ENCODE measurements at places on chromosomes 16 and 17. TPM values are rescaled to one million over a fixed set of nuclear protein-coding genes. Genes with fewer than 3 reads are reported as not detected.
A peak's percentile ranks its signal among the peaks of the same experiment; 100 is the strongest.

Gene BAIAP3
- total RNA-seq = 6.0 TPM

Gene CDRT15
- total RNA-seq = not detected

Gene HSF5
- 0.15 TPM for total RNA-seq

Gene ODAD4
- 3.2 TPM for total RNA-seq

Gene GJC1
- 17.3 TPM for total RNA-seq

Gene CACNG3
- total RNA-seq = not detected

Gene TBC1D26
- total RNA-seq = not detected

Gene SERPINF2
- 4.2 TPM for total RNA-seq

Gene RAB40C
- total RNA-seq = 32.1 TPM

Gene SEPTIN12
- not detected for total RNA-seq

Gene TAT
- not detected for total RNA-seq

Gene IGFBP4
- total RNA-seq = 407 TPM

DNA sequence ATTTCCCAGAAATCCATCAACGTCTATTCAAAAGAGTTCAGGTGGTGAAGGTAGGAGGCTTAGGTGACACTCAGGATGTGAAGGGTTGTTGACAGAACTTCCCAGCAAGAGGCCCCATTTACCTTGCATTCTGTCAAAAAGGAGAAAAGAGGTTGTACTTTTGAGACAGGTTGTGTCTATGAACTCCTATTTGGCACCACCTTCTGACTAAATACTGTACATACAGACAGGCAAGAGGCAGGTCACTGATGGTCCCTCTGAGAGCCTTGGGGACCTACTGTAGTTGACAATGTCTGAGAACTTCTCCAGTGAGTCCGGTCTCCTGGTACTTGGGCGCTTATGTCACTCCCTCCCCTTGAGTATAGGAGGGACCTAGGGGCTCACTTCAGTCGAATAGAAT lies 479.3 kb upstream of the ZFHX3 start:
- DNase-seq = no peak

GRCh38 chr17:49224198-49224996 lies 6.2 kb downstream of the PHOSPHO1 start:
- DNase-seq = peak; percentile 35

DNA sequence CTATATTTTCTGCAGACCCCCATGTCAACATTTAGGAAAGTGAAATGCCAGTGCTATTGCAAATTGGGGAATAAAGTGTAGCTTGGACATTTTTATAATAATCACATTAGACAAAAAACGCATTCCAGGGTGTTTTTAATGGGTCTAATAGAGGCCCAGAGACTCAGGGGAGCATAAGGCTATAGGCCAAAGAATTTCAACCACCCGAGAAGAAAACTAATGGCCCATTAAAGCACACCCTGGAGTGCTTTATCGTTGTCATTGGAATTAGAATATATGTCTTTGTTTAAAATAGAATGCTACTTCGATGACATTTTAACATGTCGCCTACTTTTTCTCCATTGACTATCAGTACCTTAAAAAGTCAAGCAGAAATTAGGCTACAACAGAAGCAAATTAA lies 414.1 kb upstream of the CDH8 start:
- no peak for DNase-seq

GRCh38 chr16:87062569-87063442 lies 254.4 kb downstream of the C16orf95 start:
- peak; percentile 80 for DNase-seq

- DNase-seq = no peak
These were observed 19.0 kb downstream of the MRPS23 start for GRCh38 chr17:57830880-57831279.

- DNase-seq = no peak
These were observed 19.6 kb upstream of the CPNE2 start for GRCh38 chr16:57072616-57073275.

GRCh38 chr17:72416054-72416675 lies 295.3 kb downstream of the SOX9 start:
- no peak for DNase-seq

DNA sequence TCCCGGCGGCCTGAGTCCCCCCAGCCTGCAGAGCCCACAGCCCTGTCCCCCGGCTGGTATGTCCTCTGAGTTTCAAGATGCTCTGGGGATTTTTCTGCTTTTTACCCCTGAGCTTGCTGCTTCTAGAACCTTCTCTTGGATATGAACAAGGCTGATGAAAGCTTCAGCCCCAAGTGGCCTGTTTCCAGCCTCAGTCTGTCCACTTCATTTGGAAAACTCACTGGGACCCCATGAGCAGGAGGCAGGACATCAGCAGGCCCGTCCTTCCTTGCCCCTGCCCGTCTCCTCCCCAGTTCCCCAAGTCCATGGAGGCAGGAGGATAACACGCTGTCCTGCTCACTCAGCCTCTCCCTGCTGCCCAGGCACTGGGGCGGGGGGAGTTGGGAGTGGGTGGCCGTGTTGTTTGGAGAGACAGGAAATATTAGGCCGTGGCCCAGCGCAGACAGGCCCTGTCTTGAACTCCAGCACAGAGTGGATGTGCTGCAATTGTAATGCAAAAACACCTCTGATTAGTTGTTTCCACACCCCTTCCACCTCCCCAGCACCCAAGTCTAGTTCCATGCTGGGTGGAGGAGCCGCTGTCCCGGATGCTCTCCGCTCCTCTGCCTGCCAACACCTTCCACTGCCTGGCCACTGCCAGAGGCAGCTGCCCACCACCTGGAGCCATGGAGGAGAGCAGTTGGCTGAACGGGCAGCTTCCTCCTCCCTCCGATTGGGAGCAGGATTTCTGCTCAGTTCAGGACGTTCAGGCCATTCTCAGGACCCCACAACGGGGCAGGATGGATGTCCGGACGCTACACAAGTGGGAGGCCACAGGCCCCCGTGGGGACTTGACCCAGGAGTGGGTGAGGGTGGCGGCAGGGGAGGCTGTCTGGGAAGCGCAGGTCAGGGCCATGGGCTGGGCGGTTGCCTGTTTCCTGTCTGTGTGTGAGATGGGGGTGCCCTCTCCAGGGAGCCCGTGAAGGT lies 216.9 kb upstream of the GSE1 start:
- peak; percentile 38 for DNase-seq

- no peak for DNase-seq
These were observed 166.8 kb downstream of the MAP2K6 start for GRCh38 chr17:69581061-69581961.

DNA sequence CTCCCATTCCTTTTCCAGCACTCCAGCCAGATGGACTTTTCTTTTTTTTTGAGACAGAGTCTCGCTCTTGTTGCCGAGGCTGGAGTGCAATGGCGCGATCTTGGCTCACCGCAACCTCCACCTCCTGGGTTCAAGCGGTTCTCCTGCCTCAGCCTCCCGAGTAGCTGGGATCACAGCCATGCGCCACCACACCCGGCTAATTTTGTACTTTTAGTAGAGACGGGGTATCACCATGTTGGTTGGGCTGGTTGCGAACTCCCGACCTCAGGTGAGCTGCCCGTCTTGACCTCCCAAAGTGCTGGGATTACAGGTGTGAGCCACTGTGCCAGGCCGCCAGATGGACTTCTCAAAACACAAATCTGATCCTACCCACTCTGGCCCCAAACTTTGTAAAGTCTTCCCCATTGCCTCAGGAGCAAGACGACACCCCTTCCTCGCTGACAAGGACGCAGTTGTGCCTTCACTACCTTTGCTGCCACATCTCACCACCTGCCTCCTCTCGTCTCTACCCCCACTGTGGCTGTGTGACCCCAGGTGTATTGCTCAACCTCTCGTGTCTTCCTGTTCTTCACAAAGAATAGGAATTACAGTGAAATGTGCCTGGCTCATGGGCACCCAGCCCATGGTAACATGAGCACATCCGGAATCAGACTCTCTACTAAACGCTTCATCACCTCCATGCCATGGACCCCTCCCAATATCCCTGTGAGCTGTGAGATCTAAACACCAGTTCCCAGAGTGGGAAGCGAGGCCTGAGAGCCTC lies 3.7 kb upstream of the BANP start:
- no peak for DNase-seq

- DNase-seq = peak; percentile 90
These were observed 4.4 kb downstream of the PITPNM3 start for GRCh38 chr17:6551869-6552531.

DNA sequence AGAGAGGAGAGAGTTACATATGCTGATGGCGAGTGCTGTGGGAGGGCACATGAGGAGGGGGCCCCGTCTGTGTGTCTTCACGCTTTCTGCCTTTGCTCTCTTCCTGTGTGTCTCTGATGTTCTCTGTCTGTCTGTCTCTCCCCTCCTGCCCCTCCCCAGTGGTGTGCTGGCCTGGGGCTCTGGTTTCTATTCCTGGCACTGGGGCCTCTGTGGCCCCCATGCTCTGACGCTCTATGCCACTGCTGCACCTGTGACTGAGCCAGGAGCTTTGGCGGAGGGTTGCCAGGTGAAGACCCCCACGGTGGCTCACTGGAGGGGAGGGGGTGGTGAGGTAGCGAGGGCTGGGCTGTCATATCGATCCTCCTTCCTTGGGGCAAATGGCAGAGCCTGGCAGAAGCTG lies 24.6 kb upstream of the BRD7 start:
- no peak for DNase-seq

DNA sequence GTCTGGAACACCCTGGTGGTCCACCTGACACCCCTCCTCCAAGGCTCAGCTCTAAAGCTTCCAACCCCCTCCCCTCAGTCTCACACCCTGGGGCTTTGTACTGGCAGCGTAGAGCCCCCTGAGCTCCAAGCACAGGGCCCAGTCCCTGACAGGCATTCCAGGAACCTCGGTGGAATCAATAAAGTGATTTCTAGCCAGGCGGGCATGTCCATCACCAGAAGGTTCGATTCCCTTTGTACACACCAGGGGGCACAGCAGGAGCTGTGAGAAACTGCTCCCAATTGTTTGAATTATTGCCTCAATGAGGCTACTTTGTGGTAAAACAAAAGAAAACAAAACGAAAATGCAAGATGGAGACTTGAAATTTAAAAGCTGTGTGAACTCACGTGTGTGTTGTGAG lies 51.8 kb downstream of the SMPD3 start:
- peak; percentile 28 for DNase-seq

- DNase-seq = no peak
These were observed 34.6 kb upstream of the ALDH3A2 start for GRCh38 chr17:19613979-19614378.

DNA sequence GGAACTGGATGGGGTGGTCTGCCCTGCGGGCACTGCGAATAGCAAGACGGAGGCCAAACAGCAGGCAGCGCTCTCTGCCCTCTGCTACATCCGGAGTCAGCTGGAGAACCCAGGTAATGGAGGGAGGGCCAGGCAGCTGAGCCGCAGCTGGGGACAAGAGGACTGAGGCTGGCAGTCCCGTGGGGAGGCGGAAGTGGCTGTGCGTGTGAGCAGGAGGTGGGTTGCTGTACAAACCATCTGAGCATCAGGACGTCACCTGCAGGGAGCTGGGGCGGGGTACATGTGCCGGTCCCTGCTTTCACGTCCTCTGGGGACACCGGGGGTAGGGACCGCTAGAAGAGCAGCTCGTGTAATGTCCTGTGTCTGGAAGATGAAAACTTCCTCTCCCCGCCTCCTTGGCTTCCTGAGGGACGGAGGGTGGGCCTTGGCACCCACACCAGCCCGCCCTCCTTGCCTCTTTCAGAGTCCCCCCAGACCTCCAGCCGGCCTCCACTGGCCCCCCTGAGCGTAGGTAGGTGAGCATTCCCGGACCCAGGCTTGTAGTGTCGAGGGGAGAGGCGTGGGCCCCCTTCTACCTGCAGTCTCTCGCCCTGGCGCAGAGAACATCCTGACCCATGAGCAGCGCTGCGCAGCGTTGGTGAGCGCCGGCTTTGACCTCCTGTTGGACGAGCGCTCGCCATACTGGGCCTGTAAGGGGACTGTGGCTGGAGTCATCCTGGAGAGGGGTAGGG lies 3.7 kb downstream of the ADAD2 start:
- DNase-seq = no peak

- DNase-seq = no peak
These were observed 585 bp downstream of the MLKL start for GRCh38 chr16:74700116-74700437.

GRCh38 chr16:22736791-22737190 lies 77.2 kb upstream of the HS3ST2 start:
- no peak for DNase-seq

DNA sequence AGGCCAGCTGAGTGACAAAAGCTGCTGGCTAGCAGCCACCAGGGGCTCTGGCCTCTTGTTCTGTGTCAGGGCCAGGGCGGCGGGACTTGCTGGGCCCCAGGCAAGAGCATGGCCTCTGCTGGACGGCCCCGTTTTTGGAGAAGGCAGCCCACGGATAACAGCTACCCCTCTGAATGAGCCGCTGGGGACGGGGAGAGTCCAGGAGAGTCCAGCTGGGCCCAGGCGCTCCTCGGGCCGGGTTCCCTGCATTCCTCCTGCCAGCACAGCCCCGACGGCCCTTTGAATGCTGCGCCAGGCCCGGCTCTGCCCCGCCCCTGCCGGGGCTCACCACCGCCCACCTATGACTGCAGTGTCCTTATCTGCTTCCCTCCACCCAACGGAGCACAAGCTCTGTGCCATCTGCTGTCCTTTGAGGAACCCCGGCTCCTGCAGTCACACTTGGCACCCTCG lies 33.4 kb downstream of the SLC7A5 start:
- no peak for DNase-seq

GRCh38 chr17:77467521-77467920 lies 326.8 kb downstream of the SEC14L1 start:
- peak; percentile 75 for DNase-seq

- no peak for DNase-seq
These were observed 699 bp upstream of the MAP1LC3B start for GRCh38 chr16:87391324-87391949.

GRCh38 chr16:58057121-58057520 lies 31.6 kb downstream of the MMP15 start:
- no peak for DNase-seq

DNA sequence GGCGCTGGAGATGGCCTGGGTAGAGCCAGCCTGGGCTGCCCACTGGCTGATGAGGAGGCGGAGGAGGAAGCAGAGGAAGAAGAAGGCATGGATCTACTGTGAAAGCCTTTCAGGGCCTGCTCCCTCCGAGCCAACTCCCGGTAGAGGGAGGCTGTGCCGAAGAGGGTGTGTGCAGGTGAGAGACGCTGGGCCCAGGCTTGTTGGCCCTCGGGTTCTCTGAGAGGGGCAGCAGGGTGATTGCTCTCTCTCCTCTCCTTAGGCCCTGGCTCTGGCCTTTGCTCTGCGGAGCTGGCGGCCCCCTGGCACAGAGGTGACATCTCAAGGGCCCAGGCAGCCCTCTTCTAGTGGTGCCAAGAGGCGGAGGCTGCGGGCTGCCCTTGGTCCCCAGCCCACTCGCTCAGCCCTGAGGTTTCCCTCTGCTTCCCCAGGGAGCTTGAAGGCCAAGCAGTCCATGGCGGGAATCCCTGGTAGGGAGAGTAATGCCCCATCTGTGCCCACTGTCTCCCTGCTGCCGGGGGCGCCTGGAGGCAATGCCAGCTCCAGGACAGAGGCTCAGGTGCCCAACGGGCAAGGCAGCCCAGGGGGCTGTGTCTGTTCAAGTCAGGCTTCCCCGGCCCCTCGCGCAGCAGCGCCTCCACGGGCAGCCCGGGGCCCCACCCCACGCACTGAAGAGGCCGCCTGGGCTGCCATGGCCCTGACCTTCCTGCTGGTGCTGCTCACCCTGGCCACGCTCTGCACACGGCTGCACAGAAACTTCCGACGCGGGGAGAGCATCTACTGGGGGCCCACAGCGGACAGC lies 3.6 kb downstream of the TP53I13 start:
- DNase-seq = peak; percentile 78

GRCh38 chr16:29903590-29903989 lies 3.3 kb downstream of the ASPHD1 start:
- no peak for DNase-seq

GRCh38 chr17:74888469-74888868 lies 5.0 kb downstream of the FADS6 start:
- no peak for DNase-seq
